ENCODE measurements at places on chromosomes 3 and 15. TPM values are rescaled to one million over a fixed set of nuclear protein-coding genes. Genes with fewer than 3 reads are reported as not detected.

GXYLT2 gene
- 5.0 TPM for total RNA-seq

GNL3 gene
- total RNA-seq = 29.9 TPM

- no peak for DNase-seq
Observed at GRCh38 chr3:14949126-14949525, 1.7 kb downstream of the NR2C2 start.

DNAH1 gene
- total RNA-seq = 5.4 TPM
